ENCODE measurements at places on chromosomes 2 and 18.

- no peak for DNase-seq
These were observed 85.9 kb downstream of the HRH4 start for GRCh38 chr18:24546307-24546706.

- DNase-seq = no peak
These were observed 278.4 kb downstream of the PRKCE start for GRCh38 chr2:45929674-45930395.

GRCh38 chr2:176140513-176141317 lies 10.6 kb upstream of the HOXD4 start:
- peak; percentile 87 for DNase-seq

- no peak for DNase-seq
These were observed 23.3 kb downstream of the AOX1 start for GRCh38 chr2:200609028-200609614.

DNA sequence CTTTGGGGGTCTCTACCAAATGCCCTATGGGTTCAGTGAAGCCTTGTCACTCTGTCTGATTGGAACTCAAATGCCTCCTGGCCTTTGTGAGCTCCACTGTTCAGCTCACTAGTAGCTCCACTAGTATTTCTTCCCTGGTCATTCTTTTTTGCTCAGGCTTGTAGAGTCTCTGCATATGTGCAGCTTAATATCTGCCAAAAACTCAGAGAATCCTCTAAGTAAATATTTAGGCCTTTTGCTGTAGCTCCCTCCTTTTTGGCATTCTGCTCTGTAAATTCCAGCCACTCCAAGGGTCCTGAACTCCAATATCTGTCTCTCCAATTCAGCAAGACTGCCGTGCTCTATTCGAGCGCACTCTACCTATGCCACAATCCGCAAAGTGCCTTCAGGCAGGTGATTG lies 146.5 kb downstream of the MAIP1 start:
- DNase-seq = no peak

GRCh38 chr2:101357376-101357775 lies 29.9 kb downstream of the CREG2 start:
- no peak for DNase-seq

DNA sequence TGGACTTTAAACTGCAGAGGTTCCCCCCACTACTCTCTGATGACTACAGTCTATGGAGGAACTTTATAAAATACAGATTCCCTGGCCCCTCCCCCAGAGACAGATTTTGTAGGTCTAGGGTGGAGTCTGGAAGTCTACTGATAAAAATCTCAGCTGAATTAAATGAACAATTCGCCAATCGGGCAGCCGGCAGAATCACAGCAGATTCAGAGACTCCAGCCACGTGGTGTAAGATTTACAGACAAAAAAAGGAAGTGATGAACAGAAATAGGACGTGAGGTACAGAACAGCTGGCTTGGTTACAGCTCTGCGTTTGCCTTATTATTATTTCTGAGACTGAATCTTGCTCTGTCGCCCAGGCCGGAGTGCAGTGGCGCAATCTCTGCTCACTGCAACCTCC lies 21.4 kb upstream of the MTA3 start:
- DNase-seq = peak; percentile 82

- no peak for DNase-seq
These were observed 312.1 kb downstream of the TMX3 start for GRCh38 chr18:68402784-68403183.

- no peak for DNase-seq
These were observed 32.0 kb upstream of the C1QL2 start for GRCh38 chr2:119190321-119191111.

GRCh38 chr2:216621292-216621691 lies 11.9 kb upstream of the IGFBP2 start:
- no peak for DNase-seq

Measured in HAP-1 (cell line).